ENCODE measurements at places on chromosomes 7 and 10. TPM values are rescaled to one million over a fixed set of nuclear protein-coding genes. Genes with fewer than 3 reads are reported as not detected.

Gene TNPO3
- 56.6 TPM for total RNA-seq

Gene SLC13A1
- total RNA-seq, result not detected

DNA sequence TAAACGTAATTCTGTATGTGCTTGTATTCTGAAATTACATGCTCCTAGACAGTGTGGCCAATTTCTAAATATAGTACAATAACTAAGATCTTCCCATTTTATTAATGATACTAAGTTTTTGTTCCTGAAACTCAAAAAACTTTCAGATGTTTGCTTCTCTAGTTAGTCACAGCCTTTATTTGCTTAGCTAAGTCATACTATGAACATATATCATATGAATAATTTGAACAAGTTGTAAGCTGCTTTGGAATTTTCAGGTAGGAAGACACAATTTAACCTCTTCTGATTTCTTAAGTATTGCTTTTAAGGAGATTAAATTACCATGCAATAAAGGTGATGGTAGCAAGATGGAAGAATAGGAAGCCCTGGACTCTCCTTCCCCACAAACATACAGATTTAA is 148.7 kb downstream of the AMPH start:
- no peak for DNase-seq

DNA sequence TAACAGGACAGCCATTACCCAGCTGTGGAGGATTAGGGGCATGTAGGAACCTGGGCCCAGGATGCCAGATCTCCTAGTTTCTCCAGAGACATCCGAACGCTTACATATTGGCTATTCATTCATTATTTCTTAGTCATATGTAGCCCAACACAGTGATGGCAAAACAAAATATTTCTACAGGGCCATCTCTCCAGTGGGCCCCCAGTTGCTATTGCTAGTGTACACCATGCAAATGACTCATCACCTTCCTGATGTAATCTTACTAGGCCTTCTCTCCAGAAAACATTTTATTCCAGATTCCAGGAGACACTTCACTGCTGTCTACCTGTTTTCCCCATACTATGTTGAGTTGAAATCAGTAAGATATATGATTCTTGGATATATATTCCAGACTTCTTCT is 201.7 kb downstream of the PLXDC2 start:
- DNase-seq, result no peak

Gene SLC16A9
- total RNA-seq, result 4.9 TPM

Gene NXPH1
- total RNA-seq, result 0.14 TPM

Gene GNG11
- total RNA-seq, result 43.8 TPM

Gene ITIH5
- total RNA-seq, result not detected

GRCh38 chr7:115008465-115009114 is 86.7 kb downstream of the MDFIC start:
- no peak for DNase-seq

Gene PODXL
- 0.61 TPM for total RNA-seq

- no peak for DNase-seq
Observed at GRCh38 chr7:38902449-38902848, 6.5 kb downstream of the VPS41 start.

- no peak for DNase-seq
Observed at GRCh38 chr10:91607646-91608403, 25.0 kb downstream of the PPP1R3C start.

All from Caki2 (cell line).